IPS DF 19.7 (cell line): ENCODE measurements at places on chromosomes 3 and 15.

- no peak for DNase-seq
Measured at GRCh38 chr3:128193168-128193567, 39.9 kb downstream of the EEFSEC start.

- DNase-seq = no peak
Measured at GRCh38 chr3:161866176-161866575, 369.6 kb downstream of the OTOL1 start.

DNA sequence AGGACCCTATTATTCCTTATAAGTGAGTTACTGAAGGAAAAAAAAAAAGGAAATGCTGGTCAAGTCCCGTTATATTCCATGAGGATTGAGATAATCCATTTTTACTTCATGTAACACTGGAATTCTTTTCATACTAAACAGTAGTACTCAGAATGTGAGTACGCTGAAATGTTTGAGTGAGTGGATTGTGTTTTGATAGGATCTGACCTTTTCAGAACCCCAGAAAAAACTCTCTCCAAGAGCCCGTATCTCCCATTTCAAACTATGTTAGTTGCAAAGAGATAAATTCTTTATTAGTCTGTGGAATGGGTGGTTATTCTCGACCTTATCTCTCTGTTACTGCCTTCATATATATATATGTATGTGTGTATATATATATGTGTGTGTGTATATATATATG is 2.5 kb upstream of the LPP start:
- DNase-seq = no peak

DNA sequence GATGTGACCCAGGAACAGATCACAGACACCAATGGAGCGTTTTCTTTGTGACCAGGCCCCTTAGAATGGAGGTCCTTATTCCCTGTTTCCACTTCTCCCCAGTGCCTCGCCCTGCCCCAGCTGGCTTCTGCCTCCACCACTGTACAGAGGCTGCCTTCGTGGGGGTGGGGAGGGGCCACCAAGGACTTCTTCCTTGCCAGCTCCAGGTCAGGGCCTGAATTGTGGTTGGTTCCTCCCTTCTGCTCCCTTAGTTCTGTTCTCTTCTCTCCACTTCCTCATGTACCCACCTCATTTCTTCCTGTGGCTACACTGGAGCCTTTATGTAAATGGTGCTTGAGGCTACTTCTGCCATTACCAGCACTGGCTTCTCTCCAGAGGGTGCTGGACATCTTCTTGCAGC is 16.4 kb downstream of the TGM4 start:
- no peak for DNase-seq

GRCh38 chr3:185558395-185558794 is 6.0 kb upstream of the LIPH start:
- DNase-seq = no peak
